ENCODE measurements at places on chromosomes 16 and 17.
A peak's percentile ranks its signal among the peaks of the same experiment; 100 is the strongest.

DNA sequence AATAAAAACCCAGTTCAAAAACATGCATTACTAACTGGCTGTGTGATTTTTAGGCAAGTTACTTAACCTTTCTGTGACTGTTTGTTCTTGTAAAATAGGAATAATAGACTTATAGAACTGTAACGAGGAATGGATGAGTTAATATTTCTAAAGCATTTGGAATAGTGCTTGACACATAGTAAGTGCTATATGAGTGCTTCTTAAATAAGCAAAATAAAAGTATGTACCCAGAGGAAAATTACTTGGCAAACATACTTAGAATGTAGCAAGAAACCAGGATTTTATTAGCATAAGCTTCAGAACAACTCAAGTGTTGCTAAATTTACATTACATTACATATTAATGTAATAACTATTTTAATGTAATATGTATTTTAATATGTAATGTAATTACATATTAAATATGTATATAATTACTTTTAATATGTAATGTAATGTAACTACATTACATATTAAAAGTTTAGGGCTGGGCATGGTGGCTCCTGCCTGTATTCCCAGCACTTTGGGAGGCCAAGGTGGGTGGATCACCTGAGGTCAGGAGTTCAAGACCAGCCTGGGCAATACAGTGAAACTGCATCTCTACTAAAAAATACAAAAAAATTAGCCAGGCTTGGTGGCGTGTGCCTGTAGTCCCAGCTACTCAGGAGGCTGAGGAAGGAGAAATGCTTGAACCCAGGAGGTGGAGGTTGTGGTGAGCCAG is 14.2 kb downstream of the NFAT5 start:
- no peak for DNase-seq

DNA sequence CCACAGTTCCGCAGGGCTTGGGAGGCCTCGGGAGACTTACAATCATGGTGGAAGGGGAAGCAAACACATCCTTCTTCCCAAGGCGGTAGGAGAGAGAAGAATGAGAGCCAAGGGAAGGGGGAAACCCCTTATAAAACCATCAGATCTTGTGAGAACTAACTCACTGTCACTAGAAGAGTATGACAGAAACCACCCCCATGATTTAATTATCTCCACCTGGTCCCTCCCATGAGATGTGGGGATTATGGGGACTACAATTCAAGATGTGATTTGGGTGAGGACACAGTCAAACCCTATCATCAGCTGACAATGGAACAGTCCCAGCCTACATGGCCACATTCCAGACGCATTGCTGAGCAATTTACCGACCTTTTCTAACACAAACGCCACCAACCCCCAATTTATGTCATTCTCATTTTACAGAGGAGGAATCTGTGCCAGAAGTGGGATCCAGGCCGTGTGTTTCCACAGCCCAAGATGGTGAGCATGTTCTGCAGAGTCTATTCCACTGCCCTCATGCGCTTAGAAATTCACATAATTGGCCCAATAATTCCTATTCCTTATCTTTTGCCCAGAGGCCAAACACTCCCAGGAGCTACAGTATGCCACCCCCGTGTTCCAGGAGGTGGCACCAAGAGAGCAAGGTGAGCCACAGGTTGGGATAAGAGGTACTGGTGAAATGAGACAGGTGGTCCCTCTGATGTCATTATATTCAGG is 17.3 kb downstream of the MILR1 start:
- DNase-seq, result no peak

DNA sequence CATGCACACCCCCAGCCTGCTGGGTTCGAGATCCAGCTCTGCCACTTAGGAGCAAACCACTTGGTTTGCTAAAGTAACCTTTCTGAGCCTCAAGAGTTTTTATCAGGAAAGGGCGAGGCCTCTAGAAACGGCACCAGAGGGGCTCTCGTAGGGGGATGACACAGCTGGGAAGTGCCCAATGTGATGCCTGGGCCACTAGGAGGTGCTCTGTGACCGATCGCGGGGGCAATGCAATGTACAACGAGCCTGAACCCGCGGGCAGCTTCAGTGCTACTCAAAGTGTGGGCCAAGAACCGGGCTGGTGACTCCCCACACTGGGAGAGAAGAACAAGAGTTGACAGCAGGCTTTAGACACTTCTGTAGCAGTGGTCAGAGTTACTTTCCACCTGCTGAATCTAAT is 9.4 kb downstream of the C16orf89 start:
- DNase-seq, result peak; percentile 45

GRCh38 chr17:63930951-63931575 is 1.1 kb downstream of the CD79B start:
- peak; percentile 83 for DNase-seq

DNA sequence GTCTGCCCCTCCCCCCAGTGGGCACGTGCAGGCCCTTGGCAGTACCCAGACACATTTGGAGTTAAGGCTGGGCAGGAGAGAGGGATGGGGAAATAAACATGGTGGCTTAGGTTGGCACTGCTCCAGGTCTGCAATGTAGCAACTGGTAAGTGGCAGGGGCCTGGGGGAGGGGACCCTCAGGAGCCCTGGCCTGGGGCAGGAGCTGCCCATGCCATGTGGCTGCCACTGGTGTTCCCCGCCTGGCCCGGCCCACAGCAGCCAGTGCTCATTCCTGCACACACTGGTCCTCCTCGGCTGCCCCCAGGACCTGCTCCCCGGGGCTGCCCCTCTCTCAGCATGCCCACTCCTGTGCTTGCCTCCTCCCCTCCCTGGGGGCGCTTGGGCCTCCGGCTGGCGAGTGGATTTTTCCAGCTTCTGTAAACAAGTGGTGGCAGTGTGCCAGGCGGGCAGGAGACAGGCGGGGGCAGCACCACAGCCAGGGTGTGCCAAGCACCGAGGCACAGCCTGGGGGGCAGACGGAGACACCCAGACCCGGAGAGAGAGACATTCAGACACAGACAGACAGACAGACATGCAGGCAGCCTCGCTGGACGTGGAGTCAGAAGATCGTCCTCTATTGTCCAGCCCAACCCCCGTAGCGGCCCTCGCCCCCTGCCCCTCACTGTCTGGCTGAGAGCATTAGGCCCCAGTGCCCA is 9.4 kb downstream of the THRA start:
- no peak for DNase-seq

DNA sequence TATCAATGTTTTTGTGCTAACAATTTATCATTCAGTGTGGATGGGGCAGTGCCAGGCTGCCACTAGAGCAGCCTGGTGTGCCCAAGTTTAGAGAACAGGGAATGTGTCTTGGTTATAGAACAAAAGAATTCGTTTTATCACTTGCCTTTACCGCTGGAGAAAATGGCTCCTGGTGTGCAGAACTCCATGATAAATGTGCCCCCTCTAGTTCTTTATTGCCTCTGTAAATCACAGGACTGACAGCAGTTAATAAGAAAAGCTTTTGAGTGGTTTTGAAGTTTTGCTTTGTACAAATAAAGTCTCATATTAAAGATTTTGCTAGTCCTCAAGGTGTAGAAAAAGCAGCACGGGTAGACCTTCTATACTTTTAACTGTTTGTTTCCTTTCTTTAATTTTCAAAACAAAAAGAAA is 28.2 kb upstream of the PSMD7 start:
- no peak for DNase-seq

GRCh38 chr16:85394456-85395206 is 218.5 kb upstream of the GSE1 start:
- peak; percentile 24 for DNase-seq

DNA sequence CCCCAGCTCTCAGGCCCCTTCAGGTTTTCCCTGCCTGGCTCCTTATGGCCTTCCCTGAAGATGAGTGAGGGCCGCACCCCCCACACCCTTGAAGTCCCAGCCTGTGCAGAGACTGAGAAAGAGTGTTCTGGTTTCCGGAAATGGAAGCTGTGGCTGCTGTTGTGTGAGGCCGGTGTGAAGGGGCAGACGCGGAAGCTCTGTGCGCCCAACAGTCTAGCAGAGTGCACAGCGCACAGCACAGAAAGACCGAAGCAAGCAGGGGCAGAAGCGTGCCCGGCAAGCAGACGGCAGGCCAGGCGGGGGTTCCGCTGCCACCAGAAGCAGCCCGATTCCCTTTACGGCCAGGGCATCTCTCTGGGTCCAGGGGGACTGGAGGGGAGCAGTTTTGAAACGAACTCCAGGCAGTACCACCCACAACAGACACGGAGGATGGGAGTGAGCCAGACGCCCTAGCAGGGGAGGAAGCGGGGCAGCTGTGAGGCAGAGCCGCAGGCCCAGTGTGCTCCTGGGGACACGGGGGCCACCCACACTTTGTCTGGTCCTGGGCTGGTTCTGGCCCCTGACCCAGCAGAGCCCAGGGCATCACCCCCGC is 16.7 kb downstream of the TPSG1 start:
- no peak for DNase-seq

DNA sequence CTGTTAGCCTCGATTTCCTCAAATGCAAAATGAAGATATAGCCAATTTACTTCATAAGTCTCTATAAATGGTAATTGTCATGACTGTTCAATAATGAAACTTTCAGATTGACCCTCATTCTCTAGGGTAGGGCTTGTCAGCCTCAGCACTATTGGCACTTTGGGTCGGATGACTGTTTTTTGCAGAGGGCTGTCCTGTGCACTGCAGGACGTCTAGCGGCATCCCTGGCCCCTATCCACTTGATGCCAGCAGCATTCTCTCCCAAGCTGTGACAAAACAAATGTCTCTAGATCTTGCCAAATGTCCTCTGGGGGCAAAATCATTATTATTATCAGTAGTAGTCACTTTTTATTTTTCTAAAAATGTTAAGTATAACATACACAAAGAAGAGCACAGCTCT is 24.6 kb downstream of the CDH11 start:
- no peak for DNase-seq

DNA sequence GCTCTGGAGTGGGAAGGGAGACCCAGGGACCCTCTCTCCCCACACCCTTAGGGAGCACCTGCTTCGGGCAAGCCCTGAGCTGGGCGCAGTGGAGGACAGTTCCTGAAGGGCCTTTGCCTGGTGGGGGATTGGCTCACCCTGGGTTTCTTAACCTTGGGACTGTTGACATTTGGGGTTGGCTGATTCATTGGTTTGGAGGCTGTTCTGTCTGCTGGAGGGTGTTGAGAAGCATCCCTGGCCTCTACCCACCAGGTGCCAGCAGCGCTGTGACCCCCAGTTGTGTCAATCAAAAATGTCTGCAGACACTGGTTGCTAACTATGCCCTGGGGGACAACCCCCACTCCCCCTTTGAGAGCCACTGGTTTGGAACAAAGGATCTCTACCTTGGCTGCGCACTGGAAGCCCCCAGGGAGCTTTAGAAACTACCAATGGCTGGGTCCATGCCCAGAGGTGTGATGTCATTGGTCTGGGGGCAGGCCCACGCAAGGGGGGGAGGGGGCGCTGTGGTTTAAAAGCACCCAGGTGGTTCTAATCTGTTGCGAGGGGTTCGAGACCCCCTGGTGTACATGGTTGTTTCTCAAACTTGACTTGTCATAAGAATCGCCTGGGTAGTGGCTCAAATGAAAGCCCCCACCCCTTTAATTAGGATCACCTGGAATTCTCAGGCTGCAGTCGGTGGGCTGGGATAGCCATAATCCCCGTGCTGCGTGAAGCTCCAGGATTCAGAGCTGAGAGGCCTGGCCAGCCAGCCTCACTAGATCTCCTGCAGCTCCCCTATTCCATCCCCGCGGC is 151.9 kb upstream of the GSE1 start:
- no peak for DNase-seq

DNA sequence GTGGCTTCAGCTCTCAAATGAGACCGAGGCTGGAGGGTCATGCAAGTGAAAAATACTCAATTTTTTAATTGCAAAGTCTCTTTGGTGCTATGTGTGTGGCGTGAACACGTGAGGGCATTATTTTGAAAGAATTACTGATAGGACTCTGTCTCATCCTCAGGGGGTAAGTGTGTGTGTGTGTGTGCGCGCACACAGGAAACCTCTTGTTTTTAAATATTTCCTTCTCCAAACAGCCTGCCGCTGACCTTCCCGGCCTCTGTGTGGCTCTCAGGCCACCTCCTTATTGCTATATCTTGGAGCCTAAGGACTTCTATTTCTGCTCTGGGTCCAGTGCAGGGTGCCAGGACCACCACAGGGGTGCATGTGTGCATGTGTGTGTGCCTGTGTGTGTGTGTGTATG is 99.7 kb downstream of the CMIP start:
- DNase-seq, result no peak

GRCh38 chr16:53054670-53055485 is at the start of gene CHD9:
Gene CHD9, plus strand, starts transcription at chr16:53054991. Its CDS starts 101,099 bp downstream, at chr16:53156090.
- DNase-seq, result peak; percentile 91

DNA sequence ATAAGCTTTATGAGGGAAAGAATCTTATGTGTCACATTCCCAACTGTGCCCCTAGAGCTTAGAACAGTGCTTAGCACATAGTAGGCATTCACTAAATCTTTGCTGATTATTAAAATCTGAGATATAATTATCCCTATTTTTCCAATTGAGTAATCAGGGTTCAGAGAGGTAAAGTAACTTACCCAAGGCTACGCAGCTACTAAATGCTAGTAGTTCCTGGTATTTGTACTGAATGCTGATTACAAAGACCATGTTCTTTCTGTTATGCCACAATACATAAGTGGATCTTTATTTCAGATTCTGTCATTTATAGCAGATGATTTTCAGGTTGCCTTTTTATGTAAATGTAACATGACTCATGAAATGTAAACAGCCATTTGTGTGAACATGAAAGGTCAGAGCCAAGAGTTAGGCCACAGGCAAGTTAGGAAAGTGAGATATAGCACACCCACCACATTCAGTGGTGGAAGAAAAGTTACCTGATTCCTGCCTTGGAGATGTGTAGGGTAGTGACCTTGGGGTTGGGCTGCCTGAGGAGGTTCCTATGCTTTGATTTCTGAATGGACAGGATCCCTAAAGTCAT is 77.2 kb downstream of the FTO start:
- no peak for DNase-seq

- DNase-seq, result no peak
Observed at GRCh38 chr17:14211801-14212200, 24.9 kb downstream of the CDRT15 start.

DNA sequence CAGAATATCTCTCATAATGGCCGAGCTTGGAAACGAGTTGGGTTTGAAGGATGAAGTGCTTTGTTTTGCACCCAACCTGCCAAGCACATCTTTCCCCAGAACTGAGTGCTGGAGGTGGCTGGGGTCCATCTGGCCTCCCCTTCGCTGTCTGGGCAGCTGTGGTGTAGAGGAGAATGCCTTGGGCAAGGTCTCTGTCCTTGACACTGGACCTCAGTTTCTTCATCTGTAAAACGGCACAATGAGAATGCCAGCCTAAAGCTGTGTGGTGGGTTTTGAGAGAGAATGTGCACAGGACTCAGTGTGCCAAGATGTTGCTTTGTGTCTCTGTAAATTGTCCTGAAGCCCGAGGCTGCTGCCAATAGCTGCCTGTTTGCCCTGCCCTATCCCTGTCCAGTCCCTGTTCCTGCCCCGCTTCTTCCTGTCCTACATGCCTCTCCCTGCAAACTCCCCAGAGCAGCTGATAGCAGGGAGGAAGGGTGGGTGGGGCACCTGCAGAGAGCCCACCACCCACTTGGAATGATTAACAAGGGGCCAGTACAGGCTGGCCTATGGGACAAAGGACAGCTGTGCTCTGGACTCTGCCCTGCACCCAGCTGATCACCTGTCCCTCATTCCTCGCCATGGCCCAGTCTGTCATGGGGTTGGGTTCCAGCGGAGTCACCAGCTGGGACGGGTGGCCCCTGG is 15.3 kb downstream of the LASP1 start:
- DNase-seq, result no peak

- DNase-seq, result no peak
Observed at GRCh38 chr16:50496990-50497389, 51.2 kb upstream of the NKD1 start.

All from OCI-LY7 (cell line).